Fibroblast of skin of back (primary cell): ENCODE measurements at places on chromosomes 4 and X.

DNA sequence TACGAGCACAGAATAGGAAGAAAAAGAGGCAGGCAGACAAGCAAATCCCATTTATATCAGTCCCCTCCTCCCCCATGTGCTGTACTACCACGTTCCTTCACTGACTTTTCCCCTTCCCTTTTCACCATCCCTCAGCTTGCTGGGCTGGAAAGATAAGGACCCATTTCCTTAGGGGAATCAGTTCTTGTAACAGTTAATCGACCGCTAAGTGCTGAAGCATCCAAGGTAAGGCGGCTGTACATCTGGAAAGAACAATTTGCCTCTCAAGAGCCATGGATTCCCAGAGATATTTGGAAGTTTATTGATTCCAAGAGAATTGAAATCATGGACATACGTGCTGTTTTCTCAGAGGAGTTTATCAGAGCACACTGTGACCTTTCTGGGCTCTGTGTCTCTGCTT lies 1688.0 kb downstream of the STIM2 start:
- DNase-seq = no peak

- no peak for DNase-seq
Observed at GRCh38 chr4:14496408-14496807, 505.9 kb upstream of the CPEB2 start.

- no peak for DNase-seq
Observed at GRCh38 chr4:143384381-143384994, 47.8 kb downstream of the GAB1 start.

DNA sequence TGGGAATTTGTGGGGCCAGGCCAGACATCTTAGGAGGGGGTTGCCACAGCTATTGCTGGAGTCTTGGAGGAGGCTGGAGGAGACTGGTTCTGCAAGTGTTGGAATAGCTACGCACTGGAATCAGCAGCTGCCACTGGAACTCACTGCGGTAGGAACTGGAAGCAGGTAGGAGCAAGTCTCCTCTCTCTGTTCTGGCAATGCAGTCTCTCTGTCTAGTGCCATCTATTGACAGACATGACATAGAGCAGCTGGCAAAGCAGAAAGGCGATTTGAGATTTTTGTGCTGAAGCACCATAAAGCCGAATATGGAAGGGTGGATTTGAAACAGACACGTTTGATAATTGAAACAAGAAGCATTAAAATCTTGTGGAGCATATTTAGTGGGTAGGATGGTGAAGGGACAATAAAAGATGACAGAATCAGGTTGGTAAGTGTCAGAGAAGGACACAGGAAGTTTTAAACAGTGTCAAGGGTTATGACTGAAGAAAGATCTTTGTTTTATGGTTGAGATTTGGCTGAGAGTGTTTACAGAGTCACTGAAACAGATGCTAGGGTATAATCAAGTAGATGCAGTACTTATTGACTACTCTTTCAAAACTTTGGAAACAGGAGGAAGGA lies 23.5 kb upstream of the SYNPO2 start:
- peak; percentile 54 for DNase-seq

DNA sequence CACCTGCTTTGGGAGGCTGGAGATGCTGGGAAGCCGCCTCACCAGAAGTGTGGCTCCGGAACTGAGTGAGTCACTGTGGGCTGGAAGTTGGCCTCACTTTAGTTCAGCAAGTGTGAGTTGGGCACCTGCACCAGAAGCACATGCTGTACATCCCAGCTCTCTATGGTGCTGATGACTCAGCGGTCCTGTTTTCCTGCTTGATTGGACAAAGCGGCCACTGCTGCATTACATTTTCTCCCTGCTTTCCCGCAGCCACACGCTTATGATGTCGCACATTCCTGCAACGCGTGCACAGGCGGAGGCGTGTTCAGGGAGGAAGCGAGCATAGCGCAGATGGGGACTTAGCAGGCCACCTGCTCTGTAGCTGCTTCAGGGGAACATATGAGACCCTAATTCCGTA lies 26.7 kb upstream of the CLDN34 start:
- peak; percentile 76 for DNase-seq

DNA sequence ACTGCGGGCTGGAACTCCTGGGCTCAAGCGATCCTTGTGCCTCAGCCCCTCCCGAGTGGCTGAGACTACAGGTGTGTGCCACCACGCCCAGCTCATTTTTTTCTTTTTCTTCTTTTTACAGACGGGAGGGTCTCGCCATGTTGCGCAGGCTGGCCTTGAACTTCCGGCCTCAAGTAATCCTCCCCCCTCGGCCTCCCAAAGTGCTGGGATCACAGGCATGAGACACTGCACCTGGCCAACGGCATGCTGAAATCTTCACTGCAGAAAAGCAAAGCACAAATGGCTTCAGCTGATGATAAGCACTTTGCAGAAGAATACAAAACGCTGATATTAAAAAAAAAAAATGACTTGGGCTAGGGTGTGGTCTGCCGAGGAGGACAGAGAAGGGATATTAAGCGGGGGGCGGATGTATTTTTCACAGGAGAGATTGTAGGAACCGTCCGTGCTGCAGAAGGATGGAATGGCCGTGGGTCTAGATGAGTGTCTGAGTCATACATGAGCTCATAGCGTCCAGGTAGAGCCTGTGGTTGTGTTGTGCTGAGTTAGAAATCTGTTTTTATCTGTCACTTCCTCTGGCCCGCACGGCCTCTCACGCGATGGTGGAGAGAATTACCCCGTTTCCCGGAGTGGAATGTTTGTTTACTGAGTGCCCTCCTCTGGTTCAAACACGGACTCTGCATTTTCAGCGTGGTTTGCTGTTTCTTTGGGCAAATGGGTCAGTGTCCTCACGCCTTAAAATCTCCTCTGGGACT lies 8.5 kb upstream of the AKAP17A start:
- DNase-seq = peak; percentile 41

- DNase-seq = no peak
Observed at GRCh38 chr4:148061141-148061481, 329.2 kb downstream of the ARHGAP10 start.

- DNase-seq = no peak
Observed at GRCh38 chr4:95248720-95249425, 299.9 kb downstream of the UNC5C start.

- DNase-seq = no peak
Observed at GRCh38 chr4:87240341-87240740, 19.9 kb upstream of the KLHL8 start.

GRCh38 chrX:153870791-153871360 lies 15.1 kb downstream of the L1CAM start:
- no peak for DNase-seq

DNA sequence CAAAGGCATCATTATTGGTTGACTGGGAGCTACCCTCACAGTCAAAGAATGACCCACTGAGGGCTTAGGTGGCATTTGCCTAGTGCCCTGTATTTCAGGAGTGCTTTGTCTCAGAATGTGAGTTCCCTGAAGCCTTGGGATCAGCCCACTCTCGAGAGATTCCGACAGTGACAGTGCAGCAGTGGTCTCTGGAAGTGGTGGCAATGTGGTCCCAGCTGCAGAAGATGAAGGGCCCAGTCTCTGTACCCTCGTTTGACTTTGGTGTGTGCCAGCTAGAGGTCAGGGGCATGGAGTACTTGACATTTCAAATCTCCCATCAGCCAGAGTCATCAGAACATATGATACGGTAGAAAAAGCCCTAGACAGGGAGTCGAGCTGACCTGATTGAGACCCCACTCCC lies 153.7 kb downstream of the EFNB1 start:
- no peak for DNase-seq

GRCh38 chr4:183478926-183479325 lies 25.9 kb upstream of the ING2 start:
- no peak for DNase-seq

GRCh38 chrX:125096469-125096868 lies 223.2 kb upstream of the TEX13C start:
- no peak for DNase-seq

DNA sequence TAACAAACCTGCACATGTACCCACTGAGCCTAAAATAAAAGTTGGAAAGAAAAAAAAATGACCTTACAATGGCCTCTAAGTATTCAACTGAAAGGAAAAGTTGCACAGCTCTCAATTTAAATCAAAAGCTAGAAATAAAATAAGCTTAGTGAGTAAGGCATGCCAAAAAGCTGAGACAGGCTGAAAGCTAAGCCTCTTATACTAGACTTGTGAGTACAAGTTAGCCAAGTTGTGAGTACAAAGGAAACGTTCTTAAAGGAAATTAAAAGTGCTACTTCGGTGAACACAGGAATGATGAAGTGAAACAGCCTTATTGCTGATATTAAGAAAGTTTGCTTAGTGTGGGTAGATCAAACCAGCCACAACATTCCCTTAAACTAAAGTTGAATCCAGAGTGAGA lies 707.9 kb upstream of the PITX2 start:
- peak; percentile 15 for DNase-seq

GRCh38 chr4:165662341-165662740 lies 210.7 kb upstream of the TLL1 start:
- DNase-seq = no peak

DNA sequence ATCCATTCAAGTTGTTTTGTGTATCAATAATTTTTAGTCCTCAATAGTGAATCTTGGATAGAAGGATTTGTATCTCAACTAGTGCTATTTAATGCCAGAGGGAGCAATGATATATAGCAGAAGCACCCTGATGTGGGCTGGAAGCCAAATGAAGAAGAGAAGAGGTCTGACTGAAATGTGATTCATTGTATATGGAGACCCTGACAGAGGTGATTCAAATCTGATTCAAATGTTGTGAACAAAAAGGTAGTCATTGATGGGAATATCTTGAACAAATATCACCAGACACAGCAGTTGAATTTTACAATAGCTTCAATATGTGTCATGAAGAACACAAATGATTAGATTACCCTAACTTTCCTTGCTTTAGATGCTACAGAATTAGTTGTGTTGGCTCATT lies 27.5 kb upstream of the SULT1B1 start:
- peak; percentile 63 for DNase-seq

DNA sequence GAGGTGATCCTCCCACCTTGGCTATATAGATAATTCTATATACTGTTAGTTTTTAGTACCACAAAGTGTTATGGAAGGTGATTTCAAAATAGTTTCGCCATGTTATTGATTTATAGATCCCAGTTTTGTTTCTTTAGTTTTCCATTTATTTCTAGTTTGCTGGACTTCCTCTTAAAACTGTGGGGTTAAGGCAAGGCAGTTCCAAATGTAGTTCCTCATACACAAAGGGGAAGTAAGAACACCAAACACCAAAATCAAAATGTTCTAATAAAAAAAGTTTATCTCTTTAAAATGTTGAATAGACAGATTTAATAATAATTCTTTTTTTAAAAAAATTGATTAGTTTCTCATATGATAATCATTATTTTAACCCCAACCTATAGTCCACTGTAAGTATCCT lies 6.8 kb upstream of the CISD2 start:
- DNase-seq = no peak

DNA sequence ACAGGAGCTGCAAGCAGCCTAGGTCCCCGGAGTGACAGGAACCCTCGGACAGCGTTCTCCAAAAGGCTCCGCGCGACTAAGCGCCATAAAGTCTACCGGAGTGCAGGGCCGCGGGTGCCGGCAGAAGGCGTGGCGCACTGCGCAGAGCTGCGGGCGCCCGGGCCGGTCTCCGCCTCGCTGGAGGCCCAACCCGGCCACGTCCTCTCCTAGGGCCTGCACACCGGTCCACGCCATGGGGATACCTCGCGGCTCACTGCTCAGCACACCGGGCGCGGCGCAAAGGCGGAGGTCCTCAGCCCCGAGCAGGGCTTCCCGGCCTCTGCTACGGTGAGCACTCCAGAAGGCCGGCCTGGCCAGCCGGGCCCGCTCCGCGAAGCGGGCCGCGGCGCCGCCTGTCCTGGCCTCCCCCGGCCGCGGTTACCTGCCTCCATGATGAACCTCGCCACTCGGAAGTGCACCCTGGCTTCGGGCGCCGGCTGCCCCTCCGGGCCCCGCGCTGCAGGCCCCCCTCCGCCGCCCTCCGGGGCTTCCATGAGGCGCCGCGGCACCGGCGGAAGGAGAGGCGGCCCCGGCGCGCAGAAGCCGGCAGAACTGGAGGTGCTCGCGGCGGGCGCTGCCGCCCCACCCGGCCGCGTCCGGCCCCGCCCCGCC lies at the start of gene CCNQ:
CCNQ (minus strand) TSS at position 599 of the 651 bp plus-strand sequence; CDS start at position 533, 66 bp downstream.
- peak; percentile 30 for DNase-seq

- DNase-seq = peak; percentile 25
Observed at GRCh38 chr4:37827030-37827685, 672 bp downstream of the PGM2 start.

- DNase-seq = no peak
Observed at GRCh38 chrX:109398833-109399232, 83.1 kb downstream of the GUCY2F start.

- no peak for DNase-seq
Observed at GRCh38 chr4:182048871-182049270, 194.3 kb upstream of the TENM3 start.

- peak; percentile 89 for DNase-seq
Observed at GRCh38 chr4:170259631-170260153, 169.9 kb upstream of the AADAT start.

DNA sequence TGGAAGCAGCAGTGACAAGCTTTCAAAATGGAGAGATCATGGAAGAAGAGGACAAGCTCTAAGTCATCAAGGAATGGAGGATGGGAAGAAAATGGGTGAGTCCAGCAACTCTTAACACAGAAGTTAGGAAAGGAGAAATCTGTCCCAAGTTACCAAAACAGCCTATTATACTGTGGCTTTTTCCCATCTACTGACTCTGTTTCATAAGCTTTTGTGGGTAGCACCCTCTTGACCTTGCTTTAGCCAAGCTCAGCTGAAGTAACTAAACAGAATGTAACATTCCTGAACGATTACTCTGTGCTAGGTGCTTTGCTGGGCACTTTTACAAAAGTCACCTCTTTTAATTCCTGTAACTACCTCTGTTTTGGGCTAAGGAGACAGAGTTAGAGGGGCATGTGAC lies 54.9 kb downstream of the MAP7D2 start:
- DNase-seq = no peak

- peak; percentile 58 for DNase-seq
Observed at GRCh38 chrX:2691543-2692220, 587 bp downstream of the CD99 start.

DNA sequence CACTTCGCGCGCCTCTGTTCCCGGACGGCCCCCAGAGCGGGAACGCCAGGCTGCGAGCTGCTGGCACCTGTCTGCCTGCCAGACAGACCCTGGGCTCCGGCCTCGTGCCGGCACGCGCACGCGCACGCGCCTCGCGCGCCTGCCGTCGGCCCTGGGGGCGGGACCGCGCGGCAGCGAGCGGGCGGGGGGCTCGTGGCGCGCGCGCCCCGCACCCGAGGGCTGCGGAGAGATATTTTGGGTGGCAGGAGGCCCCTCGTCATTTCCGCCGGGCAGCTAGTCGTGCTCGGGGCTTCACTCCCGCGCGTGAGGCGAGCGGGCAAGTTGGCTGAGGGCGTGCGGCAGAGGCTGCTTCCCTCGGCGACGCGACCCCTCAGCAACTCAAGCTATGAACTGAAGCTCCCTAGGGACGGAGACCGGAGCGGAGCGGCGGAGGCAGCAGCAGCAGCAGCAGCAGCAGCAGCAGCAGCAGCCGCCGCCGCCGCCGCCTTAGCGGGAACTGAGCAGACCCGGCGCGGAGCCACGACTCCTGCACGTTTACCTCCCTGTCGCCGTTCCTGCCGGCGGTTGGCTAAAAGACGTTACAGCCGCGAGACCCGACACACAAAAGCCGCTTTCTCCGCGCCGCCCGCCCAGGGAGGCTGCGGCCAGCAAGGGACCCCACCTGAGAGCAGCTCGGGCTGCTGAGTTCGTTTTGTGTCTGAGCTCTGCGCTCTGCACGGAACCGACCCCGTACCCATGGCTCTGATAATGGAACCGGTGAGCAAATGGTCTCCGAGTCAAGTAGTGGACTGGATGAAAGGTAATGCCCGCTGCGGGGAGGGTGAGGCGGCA lies at the start of gene CNKSR2:
CNKSR2 (plus strand) TSS at position 256 of the 831 bp plus-strand sequence; CDS start at position 736, 480 bp downstream.
- DNase-seq = peak; percentile 21

- DNase-seq = peak; percentile 91
Observed at GRCh38 chr4:39697740-39698423, at the start of gene UBE2K. TSS of gene UBE2K (plus strand) at chr4:39698136. CDS start at chr4:39698328, 192 bp downstream.

- DNase-seq = no peak
Observed at GRCh38 chr4:140466146-140466545, 31.9 kb downstream of the MGAT4D start.
